ENCODE measurements at places on chromosomes 2 and 18.

GRCh38 chr18:3075491-3075890 is 62.5 kb upstream of the LPIN2 start:
- no peak for DNase-seq

GRCh38 chr2:106187273-106187891 is 6.7 kb downstream of the UXS1 start:
- DNase-seq, result no peak

DNA sequence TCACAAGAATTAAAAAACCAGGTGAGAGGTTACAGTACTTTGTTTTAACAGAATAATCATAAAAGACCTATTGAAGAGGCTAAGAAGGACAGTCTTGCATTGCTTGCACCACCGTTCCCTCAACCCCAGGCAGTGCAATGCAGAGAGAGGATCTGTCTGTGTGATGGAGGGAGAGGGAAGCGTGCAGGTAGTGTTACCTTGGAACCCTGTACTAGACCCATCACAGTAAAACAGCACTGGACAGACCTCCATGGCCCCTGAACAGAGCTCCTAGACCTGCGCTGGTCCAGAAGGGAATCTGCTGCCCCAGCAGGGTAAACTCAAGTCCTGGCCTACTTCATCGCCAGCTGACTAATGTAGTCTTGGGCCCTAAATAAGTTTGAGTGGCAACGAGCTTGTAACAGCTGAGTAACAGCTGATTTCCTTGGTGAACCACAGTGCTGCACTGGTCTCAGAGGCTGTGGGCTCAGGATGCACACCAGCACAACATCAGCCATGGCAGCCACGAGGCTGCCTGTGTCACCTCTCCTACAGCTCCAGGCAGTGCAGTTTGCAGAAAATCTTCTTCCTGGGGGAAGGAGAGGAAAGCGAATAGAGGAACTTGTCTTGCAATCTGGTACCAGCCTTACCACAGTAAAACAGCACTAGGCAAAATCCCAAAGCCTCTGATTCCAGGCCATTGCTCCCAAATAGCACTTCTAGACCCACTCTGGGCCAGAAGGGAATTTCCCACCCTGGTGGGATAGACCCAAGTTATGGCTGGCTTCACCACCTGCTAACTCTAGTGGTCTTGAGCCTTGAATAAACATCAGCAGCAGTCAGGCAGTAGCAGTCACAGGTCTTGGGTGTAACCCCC is 417.2 kb downstream of the CDH7 start:
- DNase-seq, result no peak

DNA sequence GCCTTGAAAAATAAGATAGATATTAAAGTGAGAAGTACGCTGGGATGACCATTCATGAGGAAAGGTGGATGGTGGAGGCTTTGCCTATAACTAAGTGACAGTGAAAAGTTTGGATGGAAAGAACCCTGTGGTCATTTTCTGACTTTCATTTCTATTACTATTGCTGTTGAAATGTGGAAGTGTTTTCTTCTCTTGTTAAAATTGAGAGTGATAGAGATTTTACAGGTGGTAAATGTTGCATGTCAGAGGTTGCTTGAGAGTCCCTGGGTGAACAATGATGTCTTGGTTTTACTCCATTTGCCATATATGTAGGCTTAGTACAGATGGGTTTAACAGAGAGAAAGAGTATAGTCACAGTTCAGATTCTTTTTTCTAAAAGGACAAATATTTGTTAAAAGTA is 18.4 kb downstream of the NCOA1 start:
- DNase-seq, result no peak

- no peak for DNase-seq
These were observed 1.3 kb downstream of the PROC start for GRCh38 chr2:127419448-127420038.

GRCh38 chr18:12159446-12159845 is 65.8 kb downstream of the ANKRD62 start:
- DNase-seq, result no peak

DNA sequence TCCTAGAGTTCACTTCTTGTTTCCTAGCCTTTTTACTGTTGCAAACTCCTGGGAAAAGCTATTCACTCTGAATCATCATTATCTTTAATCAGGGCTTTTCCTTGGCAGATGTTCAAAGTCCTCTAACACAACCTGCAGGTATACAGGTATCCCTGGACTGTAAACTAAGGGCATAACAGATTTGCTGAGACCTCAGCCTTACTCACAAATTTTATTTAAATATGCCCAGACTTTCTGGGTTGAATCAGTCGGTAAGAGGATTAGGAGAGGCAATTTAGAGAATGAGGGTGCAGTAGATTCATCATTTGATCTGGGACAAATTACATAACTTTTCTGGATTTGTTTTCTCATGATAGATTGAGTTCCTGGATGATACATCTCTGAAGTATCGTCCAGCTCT is 217.8 kb upstream of the STON1 start:
- DNase-seq, result no peak

DNA sequence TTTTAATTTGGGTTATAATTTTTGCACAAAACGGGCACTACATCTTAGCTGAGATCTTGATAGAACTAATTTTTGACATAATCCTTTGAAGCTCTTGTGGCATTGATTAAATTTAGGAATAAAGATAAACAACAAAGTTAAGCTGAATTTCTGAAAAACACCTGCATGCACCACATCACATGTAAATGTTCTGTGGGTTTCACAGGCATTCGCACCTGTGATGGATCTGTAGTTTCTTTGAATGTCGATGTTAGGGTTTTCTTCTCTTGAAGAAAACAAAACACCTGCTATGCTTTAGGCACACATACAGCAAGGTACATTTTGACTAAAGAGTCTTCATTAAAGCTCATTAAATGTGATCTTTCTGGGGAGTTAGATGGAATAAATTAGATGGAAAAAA is 60.3 kb downstream of the RPIA start:
- DNase-seq, result no peak

- DNase-seq, result no peak
These were observed 61.6 kb downstream of the BMP10 start for GRCh38 chr2:68809324-68810240.

DNA sequence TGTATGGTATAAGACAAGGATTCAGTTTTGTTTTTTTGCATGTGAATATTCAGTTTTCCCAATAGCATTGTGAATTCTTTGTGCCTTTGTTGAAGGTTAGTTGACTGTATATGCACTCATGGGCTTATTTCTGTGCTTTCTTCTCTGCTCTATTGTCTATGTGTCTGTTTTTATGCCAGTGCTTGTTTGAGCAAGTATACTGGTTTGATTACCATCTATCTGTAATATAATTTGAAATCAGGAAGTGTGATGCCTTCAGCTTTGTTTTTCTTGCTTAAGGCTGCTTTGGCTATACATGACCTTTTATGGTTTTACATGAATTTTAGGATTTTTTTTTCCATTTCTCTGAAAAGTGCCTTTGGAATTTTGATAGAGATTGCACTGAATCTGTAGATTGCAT is 23.5 kb downstream of the COLEC11 start:
- no peak for DNase-seq

DNA sequence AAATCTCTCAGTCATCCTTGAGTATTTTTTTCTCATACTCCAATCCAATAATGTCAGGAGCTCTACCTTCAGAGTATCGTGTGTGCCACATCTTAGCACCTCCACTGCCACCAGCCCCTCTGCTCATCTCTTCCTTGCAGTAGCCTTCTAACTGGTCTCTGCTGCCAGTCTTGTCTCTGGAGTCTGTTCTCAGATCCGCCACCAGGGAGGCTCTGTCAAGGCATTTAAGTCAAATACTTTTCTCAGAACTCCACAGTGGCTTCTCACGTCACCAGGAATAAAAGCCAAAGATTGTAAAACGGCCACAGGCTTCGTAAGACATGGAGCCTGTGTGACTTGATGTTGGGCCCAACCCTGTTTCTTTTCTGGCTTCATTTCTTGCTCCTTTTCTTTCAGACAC is 7.1 kb downstream of the UNC50 start:
- DNase-seq, result no peak

DNA sequence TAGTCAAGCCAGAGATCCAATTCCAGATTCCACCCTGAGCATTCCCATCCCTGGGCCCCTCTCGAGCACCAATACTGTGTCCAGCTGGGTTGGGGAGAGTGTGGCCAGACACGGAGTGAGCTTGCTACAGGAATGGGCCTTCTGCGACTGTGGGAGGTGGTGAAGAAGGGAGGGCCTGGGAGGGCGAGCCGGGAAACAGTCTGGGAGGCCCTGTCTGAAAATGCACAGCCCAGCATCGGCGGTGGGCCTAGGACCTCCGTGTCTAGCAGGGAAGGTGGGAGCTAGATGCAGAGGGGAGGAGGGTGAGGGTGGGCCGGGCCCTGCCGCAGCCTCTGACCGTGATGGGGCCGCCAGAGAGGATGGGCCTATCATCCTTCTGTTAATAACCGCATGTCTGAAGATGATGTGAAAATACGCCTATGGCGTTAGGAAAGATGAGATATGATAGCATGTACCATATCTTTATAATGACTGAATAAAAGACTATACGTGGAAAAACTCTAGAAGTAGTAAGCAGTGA is 1.9 kb upstream of the OTOS start:
- DNase-seq, result no peak

DNA sequence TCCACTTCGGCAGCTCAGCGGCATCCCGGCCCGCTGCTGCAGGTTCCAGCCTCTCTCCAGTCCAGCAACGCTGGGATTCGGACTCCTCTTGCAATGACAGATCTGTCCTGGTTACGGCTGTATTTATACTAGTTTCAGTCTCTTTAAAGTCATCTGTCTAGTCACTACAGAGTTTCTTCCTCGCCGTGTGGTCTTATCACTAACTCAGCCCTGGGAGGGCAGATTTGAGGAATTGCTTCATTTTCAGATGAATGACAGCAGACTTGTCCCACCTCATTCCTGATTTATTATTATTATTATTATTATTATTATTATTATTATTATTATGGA is 2.2 kb downstream of the KLHL29 start:
- no peak for DNase-seq

DNA sequence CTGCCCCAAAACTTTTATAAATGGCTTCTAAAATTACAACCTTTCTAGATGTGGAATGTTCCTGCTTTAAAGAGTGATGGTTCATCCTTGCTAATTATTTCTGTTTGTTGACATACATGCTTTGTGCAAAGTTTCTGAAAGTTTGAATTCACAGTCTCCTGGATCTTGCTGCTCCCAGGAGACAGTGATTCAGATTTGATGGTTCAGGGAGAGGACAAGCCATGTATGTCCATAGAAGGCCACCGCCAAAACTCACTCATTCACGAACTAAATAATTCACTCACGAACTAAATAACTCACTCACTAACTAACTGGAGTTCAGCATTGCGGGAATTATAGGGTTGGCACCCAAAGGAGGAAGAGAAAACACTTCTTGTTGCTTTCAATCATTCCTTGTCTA is 416.5 kb upstream of the ZEB2 start:
- no peak for DNase-seq

DNA sequence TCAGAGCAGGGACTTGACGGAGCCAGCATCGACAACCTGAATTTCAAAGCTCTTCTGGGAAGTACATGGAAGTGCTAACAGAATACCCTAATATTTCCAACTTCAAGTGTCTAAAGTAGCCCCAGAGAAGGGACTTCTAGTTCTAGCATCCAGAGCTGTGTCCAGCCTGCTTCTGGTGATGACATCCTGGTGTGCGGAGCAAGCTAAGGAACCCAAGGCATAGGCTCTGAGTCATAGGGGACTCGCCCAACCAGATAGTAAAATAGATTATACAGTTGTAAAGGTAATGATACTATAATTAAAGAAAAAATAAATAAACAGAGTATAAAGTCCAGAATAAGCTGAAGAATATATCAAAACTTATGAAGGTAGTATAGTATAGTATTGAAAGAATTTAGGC is 108.1 kb upstream of the SERPINE2 start:
- DNase-seq, result no peak

GRCh38 chr2:208654056-208654455 is 247.5 kb downstream of the PTH2R start:
- no peak for DNase-seq

Measured in BJ (cell line).